ENCODE measurements at places on chromosomes 3 and 15.

DNA sequence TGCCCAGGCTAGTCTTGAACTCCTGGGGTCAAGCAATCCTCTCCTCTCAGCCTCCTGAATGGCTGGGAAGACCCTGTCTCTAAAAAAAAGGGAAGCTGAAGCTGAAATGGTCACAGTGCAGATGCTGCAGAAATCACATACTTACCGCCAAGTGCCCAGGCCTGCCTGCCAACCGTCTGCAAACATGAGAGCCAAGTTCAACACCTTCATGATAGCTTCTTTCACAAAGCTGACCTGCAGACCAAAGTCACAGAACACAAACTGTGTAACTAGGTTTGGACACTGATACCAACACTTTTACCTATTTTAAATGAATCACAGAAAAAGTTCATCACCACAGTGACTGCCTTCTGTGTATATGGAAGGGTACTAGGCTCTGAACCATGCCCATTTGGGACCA, 22.8 kb upstream of the CYFIP1 start:
- H3K4me1 ChIP-seq = no peaks in the 10 kb centered on the region
- no peak overlapping the region for H3K27ac ChIP-seq
- DNase-seq = no peak
- peaks cover 58% of the 10 kb centered on the region for H3K36me3 ChIP-seq
- no peaks in the 10 kb centered on the region for H3K27me3 ChIP-seq

DNA sequence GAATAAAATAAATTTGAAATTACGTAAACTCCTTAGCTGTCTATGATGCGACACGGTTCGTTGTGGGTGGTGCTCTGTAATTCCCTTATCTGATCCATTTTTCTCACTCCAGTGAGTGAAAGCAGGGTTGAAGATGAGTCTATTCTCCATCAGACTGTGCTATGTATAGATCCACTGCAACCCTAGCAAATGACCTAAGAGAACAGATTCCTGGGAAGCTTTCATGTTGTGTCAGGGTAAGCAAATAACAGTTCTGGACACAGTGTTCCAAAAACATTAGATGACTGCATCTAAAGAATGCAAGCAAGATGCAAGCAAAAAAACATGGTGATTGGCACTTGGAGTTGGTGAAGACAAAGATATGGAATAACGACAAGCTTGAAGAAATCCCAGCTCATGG, 239.3 kb downstream of the SLC9A9 start:
- H3K36me3 ChIP-seq = no peaks in the 10 kb centered on the region
- H3K27ac ChIP-seq = no peak overlapping the region
- no peak overlapping the region for H3K4me3 ChIP-seq
- H3K27me3 ChIP-seq = no peaks in the 10 kb centered on the region
- DNase-seq = no peak

GRCh38 chr3:83902787-83903533, 1055.8 kb upstream of the CADM2 start:
- H3K4me3 ChIP-seq = no peak overlapping the region
- no peaks in the 10 kb centered on the region for H3K4me1 ChIP-seq
- no peaks in the 10 kb centered on the region for H3K36me3 ChIP-seq
- DNase-seq = no peak
- no peak overlapping the region for H3K27ac ChIP-seq

DNA sequence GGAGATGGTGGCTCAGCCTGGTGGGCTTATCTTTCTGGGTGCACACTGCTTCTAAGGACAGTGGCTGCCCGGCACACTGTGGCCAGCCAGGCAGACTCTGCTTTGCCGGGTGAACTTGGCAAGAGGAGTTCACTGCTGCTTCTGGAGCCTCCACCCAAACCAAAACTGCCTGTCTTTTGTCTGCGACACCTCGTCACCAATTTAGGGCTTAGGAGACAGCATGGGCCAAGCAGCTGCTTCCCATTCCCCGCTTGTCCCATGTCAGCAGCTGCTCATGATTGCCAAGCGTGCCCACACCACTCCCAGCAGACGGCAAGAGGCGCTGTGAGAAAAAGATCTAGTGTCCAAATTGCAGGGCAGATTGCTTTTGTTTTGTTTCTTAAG, 57.3 kb downstream of the LSM3 start:
- no peaks in the 10 kb centered on the region for H3K36me3 ChIP-seq
- DNase-seq = peak; percentile 77
- H3K4me3 ChIP-seq = no peak overlapping the region
- H3K4me1 ChIP-seq = no peaks in the 10 kb centered on the region
- H3K27ac ChIP-seq = no peak overlapping the region
- H3K27me3 ChIP-seq = no peaks in the 10 kb centered on the region

- no peak overlapping the region for H3K27ac ChIP-seq
- H3K4me3 ChIP-seq = no peak overlapping the region
- H3K27me3 ChIP-seq = no peaks in the 10 kb centered on the region
- H3K4me1 ChIP-seq = no peaks in the 10 kb centered on the region
- DNase-seq = no peak
Observed at GRCh38 chr3:169348929-169349621, 314.4 kb downstream of the MECOM start.

- peak; percentile 70 for DNase-seq
- no peak overlapping the region for H3K4me3 ChIP-seq
- H3K4me1 ChIP-seq = no peaks in the 10 kb centered on the region
- H3K36me3 ChIP-seq = no peaks in the 10 kb centered on the region
- no peaks in the 10 kb centered on the region for H3K27me3 ChIP-seq
- H3K27ac ChIP-seq = no peak overlapping the region
Observed at GRCh38 chr3:54533856-54534255, 394.0 kb downstream of the LRTM1 start.

DNA sequence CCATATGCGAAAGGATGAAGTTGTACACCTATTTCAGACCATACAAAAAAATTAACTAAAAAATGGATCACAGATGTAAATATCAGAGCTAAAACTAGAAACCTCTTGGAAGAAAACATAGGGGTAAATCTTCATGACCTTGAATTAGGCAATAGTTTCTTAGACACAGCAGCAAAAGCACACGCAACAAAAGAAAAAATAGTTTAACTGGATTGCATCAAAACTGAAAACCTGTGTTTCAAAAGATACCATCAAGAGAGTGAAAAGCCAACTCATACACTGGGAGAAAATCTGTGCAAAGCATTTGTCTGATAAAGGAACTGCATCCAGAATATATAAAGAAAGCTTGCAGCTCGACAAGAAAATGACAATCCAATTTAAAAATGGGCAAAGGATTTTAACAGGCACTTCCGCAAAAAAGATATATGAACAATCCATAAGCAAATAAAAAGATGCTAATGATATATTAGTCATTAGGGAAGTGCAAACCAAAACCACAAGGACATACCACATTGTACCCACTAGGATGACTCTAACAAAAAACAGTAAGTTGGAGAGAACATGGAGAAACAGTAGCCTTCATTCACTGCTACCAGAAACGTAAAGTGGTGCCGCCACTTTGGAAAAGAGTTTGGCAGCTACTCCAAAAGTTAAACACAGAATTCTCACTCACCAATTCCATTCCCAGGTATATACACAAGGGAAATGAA, 263.1 kb downstream of the ADAMTS17 start:
- no peak overlapping the region for H3K4me3 ChIP-seq
- H3K36me3 ChIP-seq = no peaks in the 10 kb centered on the region
- no peaks in the 10 kb centered on the region for H3K27me3 ChIP-seq
- no peaks in the 10 kb centered on the region for H3K4me1 ChIP-seq
- H3K27ac ChIP-seq = no peak overlapping the region

DNA sequence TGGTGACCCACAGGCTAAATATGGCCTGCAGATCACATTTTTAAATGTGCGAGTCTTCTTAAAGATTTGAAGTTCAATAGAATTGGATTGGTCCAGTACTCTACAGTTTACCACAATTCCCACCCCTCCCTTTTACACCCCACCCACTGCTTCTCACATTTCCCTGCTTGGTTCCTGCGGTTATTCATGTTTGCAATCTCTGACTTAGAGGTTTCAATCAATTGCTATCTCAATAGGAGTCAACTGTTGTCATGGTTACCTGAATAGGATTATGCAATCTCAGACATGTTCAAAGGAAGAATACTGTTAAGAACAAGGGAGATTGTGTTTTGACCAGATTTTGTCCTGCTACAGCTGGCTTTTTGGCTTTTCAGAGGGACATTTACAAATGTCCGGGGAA, 4.9 kb upstream of the C3orf49 start:
- H3K4me3 ChIP-seq = no peak overlapping the region
- no peak for DNase-seq
- H3K27ac ChIP-seq = no peak overlapping the region
- no peaks in the 10 kb centered on the region for H3K36me3 ChIP-seq

- no peak overlapping the region for H3K27ac ChIP-seq
- H3K27me3 ChIP-seq = no peaks in the 10 kb centered on the region
- no peak overlapping the region for H3K4me3 ChIP-seq
- H3K4me1 ChIP-seq = no peaks in the 10 kb centered on the region
- no peaks in the 10 kb centered on the region for H3K36me3 ChIP-seq
Observed at GRCh38 chr15:38019066-38019465, 84.6 kb downstream of the TMCO5A start.

GRCh38 chr3:24226397-24226796, 268.3 kb downstream of the THRB start:
- DNase-seq = peak; percentile 25
- no peak overlapping the region for H3K27ac ChIP-seq
- H3K4me1 ChIP-seq = no peaks in the 10 kb centered on the region
- no peak overlapping the region for H3K4me3 ChIP-seq
- no peaks in the 10 kb centered on the region for H3K27me3 ChIP-seq
- no peaks in the 10 kb centered on the region for H3K36me3 ChIP-seq

GRCh38 chr15:94443186-94443585, 211.8 kb downstream of the MCTP2 start:
- no peaks in the 10 kb centered on the region for H3K27me3 ChIP-seq
- H3K4me1 ChIP-seq = no peaks in the 10 kb centered on the region
- no peak for DNase-seq
- no peak overlapping the region for H3K4me3 ChIP-seq
- no peak overlapping the region for H3K27ac ChIP-seq

- peak within 1 kb of the TSS; percentile 89 for H3K27ac ChIP-seq
- H3K27me3 ChIP-seq = no peaks in the 10 kb centered on the region
- peaks cover 77% of the 10 kb centered on the region for H3K4me1 ChIP-seq
- peak; percentile 90 for DNase-seq
Observed at GRCh38 chr15:74173380-74174218, at the start of gene ISLR. Gene ISLR, plus strand, starts transcription at chr15:74173710. Its CDS starts 1,149 bp downstream, at chr15:74174859.

DNA sequence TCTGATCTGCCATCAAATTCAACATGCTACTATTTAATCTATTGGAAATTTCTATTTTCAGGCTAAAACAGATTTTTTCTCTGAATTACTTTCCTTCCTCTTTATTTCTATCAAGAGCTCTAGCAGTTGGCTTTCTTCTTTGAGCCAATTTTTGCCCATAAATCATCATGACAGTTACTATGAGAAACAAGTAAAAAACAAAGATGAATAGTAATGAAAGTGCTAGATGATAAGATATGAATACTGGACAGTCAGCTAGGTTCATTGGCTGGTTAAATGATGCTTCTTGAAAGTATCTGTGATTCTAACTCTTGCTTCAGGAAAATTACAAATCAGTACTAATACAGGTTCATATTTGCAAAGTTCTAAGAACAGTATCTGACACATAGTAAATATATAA, 38.6 kb upstream of the NANOGP8 start:
- H3K4me1 ChIP-seq = peaks cover 8% of the 10 kb centered on the region
- no peaks in the 10 kb centered on the region for H3K27me3 ChIP-seq
- no peaks in the 10 kb centered on the region for H3K36me3 ChIP-seq
- DNase-seq = no peak
- no peak overlapping the region for H3K27ac ChIP-seq

- no peaks in the 10 kb centered on the region for H3K36me3 ChIP-seq
- no peak for DNase-seq
- H3K4me1 ChIP-seq = peaks cover 70% of the 10 kb centered on the region
- peak overlapping the region; percentile 99 for H3K4me3 ChIP-seq
Observed at GRCh38 chr15:25436707-25437106, 2.1 kb downstream of the UBE3A start.

- peak; percentile 16 for DNase-seq
- no peaks in the 10 kb centered on the region for H3K27me3 ChIP-seq
- H3K36me3 ChIP-seq = no peaks in the 10 kb centered on the region
Observed at GRCh38 chr3:193772422-193772763, 179.4 kb downstream of the OPA1 start.

- H3K36me3 ChIP-seq = no peaks in the 10 kb centered on the region
- no peak for DNase-seq
- H3K27me3 ChIP-seq = no peaks in the 10 kb centered on the region
- H3K4me3 ChIP-seq = no peak overlapping the region
Observed at GRCh38 chr3:195411836-195412235, 31.0 kb downstream of the ACAP2 start.

- peak overlapping the region; percentile 93 for H3K27ac ChIP-seq
- H3K4me1 ChIP-seq = peaks cover 78% of the 10 kb centered on the region
- no peak overlapping the region for H3K4me3 ChIP-seq
- no peak for DNase-seq
- H3K36me3 ChIP-seq = no peaks in the 10 kb centered on the region
Observed at GRCh38 chr15:73687351-73687750, 3.2 kb downstream of the CD276 start.

DNA sequence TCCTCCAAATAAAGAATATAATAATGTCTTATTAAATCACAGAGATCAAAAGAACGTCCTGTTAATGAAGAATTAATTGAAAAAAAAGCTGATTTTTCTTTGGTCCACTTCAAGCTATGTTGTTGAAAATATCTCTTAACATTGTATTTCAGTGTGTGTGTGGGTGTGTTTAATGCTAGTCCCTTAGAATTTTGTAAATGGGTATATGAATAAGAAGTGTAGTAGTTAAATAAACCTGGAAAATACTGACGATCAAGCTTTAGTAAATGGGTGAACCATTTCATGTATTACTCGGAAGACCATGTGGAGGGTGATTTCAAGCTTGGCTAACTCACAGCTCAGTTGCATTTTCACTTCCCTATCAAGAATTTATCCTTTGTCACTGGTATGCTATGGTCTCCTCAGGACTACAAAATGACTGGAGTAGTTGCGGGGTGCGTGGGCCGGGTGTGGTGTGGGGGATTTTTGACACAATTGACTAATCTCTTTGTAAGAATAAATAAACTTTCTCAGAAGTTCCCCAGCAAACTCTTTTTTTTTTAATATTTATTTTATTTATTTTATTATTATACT, 586.4 kb downstream of the GRM7 start:
- H3K4me1 ChIP-seq = no peaks in the 10 kb centered on the region
- H3K27ac ChIP-seq = no peak overlapping the region
- DNase-seq = no peak
- no peak overlapping the region for H3K4me3 ChIP-seq

DNA sequence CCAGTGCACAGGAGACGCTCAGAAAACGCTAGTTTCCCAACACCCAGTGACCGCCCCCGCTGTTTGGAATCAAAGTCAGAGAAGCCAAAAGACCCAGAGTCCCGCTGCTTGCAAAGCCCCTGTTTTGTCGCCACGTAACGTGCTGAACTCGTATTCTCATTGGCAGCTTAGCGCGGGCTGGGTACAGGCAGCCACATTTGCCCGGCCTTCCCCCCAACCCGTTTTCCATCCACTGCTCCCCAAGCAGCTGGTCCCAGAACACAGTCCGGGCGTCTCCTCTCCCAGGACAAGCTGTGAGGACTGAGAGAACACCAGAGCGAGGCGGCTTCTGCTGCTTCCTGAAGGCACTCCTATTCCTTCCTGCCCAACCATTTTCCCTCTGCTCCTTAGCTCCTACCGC, 54.8 kb downstream of the RASGRF1 start:
- H3K4me3 ChIP-seq = no peak overlapping the region
- H3K27me3 ChIP-seq = no peaks in the 10 kb centered on the region
- no peak overlapping the region for H3K27ac ChIP-seq
- H3K4me1 ChIP-seq = no peaks in the 10 kb centered on the region

GRCh38 chr3:4601892-4602291, 108.7 kb downstream of the ITPR1 start:
- H3K27ac ChIP-seq = no peak overlapping the region
- H3K27me3 ChIP-seq = no peaks in the 10 kb centered on the region
- no peaks in the 10 kb centered on the region for H3K36me3 ChIP-seq
- H3K4me3 ChIP-seq = no peak overlapping the region
- DNase-seq = no peak
- peaks cover 14% of the 10 kb centered on the region for H3K4me1 ChIP-seq

GRCh38 chr3:759106-759505, 333.7 kb upstream of the CNTN6 start:
- no peak overlapping the region for H3K27ac ChIP-seq
- H3K36me3 ChIP-seq = no peaks in the 10 kb centered on the region
- H3K4me3 ChIP-seq = no peak overlapping the region
- H3K27me3 ChIP-seq = no peaks in the 10 kb centered on the region
- H3K4me1 ChIP-seq = no peaks in the 10 kb centered on the region
